CMK (cell line): ENCODE measurements at places on chromosomes 4 and X.
A peak's percentile ranks its signal among the peaks of the same experiment; 100 is the strongest.

DNA sequence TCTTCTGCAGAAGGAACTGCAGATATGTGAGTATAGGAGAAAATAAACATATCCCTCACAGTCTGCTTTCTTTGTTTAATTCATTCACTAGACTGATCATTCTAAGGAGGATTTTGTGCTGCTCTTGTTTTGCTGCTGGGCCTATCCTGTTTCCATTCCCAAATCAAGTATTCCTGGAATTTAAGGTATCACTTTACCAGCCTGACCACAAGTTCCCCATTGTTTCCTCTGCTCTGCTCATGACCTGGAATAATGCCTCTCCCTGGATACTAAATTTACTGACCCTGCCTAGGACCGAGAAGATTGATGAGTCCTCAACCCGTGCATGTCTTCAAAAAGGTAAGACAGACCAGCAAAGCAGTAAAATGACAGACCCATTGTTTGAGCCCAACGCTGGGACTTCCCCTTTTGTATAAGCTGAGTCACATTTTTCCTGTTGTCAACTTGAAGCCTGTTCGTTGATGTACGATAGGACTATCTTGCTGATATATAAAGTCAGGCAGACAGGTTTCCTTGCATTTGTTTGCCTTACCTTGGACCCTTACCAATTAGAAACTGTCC is 85.5 kb upstream of the TET2 start:
- peak; percentile 48 for DNase-seq

- no peak for DNase-seq
Measured at GRCh38 chrX:54509400-54509799, 13.4 kb upstream of the FGD1 start.

DNA sequence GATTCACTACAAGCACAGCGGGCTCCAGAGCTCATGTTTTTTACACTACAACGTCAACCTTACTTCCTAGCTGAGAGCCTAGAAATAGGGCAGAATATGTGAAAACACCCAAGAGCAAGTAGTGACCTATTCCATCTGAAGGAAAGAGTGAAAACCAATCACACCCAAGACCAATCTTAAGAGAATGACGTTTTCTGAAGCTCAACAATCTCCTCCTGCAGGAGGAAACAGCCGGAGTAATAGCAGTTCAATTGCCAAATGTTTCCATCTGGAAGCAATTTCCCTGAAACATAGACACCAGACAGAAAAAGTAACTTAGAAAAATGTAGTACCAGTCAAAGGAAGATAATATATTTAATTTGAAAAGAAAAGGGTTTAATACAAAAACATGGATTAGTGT is 142.4 kb downstream of the ANXA5 start:
- no peak for DNase-seq

DNA sequence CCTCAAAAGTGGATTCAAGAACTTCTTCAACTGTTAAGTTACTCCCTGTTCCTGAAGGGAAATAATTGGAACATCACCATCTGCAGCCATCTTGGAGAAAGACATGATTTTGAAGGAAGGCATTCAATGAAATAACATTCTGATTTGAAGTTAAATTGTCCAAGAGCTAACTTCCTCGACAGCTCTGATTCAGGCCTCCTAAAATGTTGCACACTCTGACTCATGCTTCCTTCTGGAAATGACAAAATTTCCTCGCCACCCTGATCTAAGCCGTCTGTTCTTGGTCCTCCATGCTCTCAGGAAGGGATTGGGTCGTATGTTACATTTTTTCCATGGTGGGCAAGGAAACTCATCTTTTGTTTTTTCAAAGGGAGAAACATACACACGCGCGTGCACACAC is 496.9 kb upstream of the DIPK2B start:
- DNase-seq, result no peak

DNA sequence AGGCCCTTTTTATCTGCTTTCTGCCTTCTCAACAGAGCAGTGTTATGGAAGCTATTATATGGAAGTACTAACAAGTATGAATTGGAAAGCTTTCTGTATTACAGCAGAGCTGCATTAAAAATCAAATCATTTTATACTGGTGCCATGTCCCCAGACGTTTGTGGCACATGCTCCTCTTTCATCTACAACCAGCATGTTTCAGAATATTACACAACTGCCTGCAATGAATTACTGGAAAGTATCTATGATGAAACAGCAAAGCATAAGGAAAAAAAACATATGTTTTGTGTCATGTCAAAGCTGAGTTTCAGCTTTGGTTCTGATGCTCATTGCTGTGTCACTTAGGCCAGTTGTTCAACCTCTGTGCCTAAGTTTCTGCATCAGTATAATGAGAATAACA is 576.8 kb downstream of the GBA3 start:
- no peak for DNase-seq

DNA sequence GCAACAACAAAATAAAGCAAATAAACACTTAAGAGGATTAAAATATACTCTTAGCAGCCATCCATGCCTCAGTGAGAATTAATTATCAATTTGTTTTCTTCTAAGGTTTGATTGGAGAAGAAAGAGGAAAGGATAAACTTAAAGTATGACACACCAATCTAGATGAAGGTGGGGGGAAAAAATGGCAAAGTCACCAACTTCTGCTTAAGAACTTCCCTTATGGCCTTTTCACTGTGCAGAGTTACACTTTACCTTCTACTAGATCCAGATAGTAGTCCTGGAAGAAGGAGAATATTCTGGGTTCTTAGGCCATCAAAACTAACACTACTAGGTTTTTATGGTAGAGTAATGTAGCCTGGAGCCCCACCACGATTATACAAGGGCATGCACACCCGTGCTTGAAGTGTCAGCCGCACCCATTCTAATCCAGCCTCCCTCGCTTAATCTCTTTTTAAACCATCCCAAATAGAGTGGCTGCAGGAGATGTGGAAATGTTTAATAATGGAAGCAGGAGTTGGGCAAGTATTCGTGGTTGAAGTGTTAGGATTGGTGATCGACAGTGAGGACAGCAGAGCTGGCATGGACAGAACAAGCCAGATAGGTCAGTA is 14.1 kb downstream of the ENPEP start:
- DNase-seq, result no peak

DNA sequence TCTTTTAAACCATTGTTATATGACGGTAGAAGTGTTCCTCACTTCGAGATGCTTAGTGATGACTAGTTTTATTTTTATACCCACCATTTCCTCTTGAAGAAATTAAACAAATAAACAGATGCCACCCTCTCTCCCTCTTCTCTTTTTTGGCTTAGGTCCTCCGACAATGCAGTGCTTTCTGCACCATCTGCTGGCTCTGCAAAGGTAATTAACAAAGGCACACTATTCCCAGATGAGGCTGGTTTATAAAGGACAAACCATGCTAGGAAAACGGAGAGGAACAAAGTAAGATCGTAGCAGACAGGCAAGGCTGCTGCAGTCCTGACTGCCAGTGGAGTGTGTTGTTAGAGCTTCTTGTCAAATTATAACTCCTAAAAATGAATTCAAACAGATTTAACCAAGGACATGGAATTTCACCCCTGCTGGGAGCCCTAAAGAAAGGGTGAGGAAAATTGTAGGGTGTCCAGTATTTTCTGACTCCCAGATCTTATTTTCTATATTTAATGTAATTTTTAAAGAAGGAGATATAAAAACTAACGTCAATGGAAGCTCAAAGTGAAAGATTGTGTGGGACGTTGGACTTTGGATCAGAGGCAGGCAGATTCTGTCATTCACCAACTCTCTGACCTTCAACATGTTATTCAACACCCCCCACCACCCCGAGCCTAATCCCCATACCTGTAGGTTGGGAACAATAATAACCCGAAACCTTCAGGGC is 142.1 kb downstream of the CPEB2 start:
- no peak for DNase-seq

- no peak for DNase-seq
Measured at GRCh38 chrX:108270739-108271396, 167.4 kb downstream of the COL4A6 start.

DNA sequence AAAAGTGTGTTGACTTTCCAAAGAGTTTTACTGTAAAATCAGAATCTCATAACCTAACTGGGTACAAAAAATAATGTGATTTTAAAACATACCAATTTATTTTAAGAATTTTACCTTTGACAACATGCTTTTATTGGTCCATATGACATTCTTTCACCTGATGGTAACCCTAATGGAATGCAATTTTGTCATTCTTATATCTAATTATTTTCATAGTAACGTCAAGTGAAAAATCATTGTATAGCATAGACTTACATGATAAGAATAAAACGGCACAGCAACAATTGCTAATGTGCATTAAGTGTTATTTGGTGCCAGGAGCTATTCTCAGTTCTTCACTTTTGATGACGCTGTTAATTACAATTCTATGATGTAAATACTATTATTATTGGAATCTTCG is 13.6 kb downstream of the UNC5C start:
- DNase-seq, result no peak
